ENCODE measurements at places on chromosomes 5 and 9. TPM values are rescaled to one million over a fixed set of nuclear protein-coding genes. Genes with fewer than 3 reads are reported as not detected.
A peak's percentile ranks its signal among the peaks of the same experiment; 100 is the strongest.

The NREP gene
- 42.0 TPM for total RNA-seq

- DNase-seq, result no peak
Measured at GRCh38 chr5:77223653-77224052, 13.2 kb downstream of the PDE8B start.

DNA sequence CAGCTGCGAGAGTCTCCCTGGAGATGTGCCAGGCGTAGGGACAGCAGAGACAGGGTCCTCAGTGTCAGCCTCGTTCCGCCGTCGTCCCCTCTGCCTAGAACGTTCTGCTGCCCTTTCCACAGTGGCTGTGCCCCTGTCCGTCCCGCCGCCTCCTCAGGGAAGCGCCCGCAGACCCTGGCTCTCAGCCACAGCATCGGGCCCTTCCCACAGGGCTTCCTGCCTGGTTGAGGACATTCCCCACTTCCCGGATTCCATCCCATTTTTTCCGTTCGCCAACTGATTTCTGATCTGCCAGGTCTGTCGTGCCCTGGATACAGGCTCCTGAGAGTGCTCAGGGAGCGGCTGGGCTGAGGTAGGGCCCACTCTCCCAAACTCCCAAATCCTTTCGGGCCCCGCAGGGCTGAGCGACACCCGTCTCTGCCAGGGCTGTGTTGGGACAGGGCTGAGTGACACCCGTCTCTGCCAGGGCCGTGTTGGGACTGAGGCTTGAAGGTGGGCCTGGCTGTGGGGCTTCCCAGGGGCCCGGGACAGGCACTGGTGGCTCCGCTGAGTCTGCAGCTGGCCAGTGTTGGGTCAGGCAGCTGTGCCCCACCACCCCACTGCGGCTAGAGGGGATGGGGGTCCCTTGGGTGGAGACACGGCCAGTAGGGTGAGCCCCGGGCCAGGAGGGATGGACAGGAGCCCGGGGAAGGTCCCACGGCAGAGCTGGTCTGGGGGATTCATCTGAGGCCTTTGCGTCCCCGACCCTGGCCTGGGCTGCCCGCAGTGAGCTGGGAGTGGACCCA lies 15.9 kb downstream of the DNLZ start:
- no peak for DNase-seq

GRCh38 chr9:130343445-130343918 lies 77.9 kb downstream of the HMCN2 start:
- no peak for DNase-seq

- no peak for DNase-seq
Measured at GRCh38 chr9:34962546-34962945, 4.5 kb downstream of the PHF24 start.

DNA sequence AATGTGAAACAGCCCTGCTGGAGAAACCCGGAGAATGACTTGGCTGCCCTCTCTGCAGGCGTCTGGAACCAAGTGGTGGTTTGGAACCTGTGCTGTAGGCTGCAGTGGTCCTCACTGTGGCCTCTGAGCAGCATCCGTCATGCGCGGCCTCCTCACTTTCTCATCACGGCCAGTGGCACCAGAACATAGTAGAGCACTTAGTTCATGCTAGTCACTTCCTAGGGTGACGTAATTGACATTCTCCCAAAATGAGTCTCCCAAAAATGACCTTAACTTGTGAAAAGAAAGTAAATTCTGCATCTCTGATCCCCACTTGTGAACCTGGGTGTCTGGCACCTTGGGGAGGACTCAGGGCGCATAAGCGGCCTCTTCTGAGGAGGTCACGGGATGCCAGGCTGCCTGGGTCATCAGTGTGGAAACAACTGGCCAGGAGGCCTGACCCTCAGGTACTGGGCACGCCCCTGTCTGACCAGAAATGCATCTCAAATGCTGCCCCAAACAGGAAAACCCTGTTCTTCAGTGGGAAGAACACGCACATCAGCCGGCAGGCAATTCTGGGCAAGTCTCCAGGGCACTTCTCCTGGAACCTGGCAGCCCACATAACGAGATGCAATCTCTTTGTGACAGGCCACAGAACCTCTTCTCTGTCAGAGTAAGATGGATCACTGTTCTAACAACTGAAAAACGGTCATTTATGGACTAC lies 36.6 kb upstream of the SPTLC1 start:
- DNase-seq, result peak; percentile 56

DNA sequence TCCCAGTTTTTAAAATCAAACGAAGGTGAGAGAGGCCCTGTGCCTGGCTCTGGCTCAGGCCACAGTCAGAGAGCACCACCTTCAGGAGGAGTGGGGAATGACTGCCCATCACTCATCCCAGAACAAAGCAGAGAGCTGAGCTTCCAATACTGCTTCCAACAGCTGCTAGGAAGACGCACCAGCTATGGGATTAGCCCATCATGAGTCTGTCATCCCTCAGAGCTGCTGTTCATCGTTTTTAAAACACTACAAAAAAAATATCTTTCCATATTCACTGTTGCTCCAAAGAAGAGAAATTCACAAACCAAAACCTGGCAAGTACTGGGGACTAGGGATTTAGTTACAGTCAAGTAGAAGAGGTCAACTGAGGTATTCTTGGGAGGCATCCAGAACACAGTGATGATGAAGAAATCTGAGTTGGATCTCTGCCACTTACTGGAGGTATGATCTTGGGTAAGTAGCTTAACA lies 102.4 kb downstream of the CDK5RAP2 start:
- DNase-seq, result peak; percentile 91

GRCh38 chr5:6291961-6292360 lies 86.4 kb downstream of the MED10 start:
- peak; percentile 7 for DNase-seq

Measured in fibroblast of the aortic adventitia (primary cell).